Hematopoietic multipotent progenitor cell treated with erythropoietin and hydrocortisone succinate and interleukin-3 and kit ligand, for 15 days (in vitro differentiated cells): ENCODE measurements at places on chromosomes 4 and X.

GRCh38 chrX:74231625-74232024 is 72.4 kb upstream of the ZCCHC13 start:
- DNase-seq, result no peak

GRCh38 chrX:78706071-78706470 is 41.4 kb upstream of the LPAR4 start:
- no peak for DNase-seq

DNA sequence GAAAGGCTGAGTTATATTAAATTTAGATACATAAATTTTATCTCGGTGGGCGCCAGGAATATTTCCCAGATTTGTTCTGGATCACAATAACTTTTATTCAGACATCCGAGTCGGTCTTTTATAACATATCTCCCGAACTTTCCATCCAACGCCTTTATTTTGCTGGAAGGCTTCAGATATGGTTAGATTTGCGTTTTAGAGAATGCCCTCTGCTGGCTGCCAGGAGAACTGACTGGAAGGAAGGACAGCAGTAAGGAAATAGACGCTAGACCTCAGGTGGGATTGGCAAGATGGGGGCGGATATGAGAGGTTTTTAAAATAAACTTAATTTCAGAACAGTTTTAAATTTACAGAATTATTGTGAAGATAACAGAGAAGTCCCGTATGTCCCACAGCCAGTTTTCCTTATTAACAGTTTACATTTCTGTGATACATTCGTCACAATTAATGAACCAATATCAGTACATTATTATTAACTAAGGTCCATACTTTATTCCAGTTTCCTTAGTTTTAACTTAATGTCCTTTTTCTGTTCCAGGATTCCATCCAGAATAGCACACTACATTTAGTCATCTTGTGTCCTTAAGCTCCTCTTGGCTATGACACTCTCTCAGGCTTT is 4.6 kb upstream of the KANTR start:
- DNase-seq, result peak; percentile 59

DNA sequence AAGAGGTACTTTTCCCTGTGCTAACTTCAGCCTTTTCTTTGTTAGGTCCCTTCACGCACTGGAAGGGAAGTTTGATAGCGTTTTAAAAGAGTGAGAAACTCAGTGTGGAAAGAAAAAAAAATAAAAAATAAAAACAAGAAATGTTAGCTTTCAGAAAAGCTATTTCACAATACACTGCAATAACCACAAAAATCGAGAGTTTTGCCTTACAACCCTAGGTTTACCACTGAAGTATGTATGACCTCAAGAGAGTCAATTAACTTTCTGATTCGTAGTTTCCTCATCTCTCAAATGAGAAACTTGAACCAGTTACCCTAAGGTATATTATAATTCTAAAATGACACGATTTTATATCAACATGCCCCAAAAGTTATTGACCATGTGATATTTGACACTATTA is 93.9 kb upstream of the JADE1 start:
- no peak for DNase-seq

- DNase-seq, result no peak
These were observed 181.8 kb upstream of the POF1B start for GRCh38 chrX:85561231-85561630.

GRCh38 chr4:89294573-89295269 is 12.9 kb downstream of the GPRIN3 start:
- DNase-seq, result no peak

DNA sequence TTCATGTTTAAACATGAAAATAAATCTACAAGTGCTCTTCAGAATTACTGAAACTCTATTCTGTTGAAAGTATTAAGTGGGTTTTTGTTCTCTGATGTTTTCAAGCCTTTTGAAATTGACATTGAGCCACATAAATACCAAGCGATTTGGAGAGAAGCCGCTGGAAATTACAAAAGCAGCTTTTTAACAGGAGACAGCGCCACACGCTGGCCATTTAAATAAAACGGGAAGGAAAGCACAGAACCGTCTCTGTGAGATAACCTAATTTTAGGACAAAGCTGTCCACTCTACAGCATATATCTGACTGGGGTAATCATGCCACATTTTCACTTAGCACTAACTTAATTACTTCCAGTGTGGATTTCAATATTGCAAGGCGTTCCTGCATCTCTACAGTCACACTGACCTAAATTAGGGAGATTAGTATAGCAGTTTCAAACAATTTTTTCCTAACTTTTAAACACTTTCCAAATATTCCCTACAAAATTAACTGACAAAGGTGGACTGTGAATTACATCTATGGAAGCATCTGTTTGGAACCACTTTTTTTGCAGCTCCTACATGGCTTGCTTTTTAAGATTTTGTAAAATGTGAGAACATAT is 6.8 kb upstream of the ANOS1 start:
- peak; percentile 1 for DNase-seq

GRCh38 chr4:37663552-37663951 is 22.6 kb downstream of the RELL1 start:
- DNase-seq, result no peak

DNA sequence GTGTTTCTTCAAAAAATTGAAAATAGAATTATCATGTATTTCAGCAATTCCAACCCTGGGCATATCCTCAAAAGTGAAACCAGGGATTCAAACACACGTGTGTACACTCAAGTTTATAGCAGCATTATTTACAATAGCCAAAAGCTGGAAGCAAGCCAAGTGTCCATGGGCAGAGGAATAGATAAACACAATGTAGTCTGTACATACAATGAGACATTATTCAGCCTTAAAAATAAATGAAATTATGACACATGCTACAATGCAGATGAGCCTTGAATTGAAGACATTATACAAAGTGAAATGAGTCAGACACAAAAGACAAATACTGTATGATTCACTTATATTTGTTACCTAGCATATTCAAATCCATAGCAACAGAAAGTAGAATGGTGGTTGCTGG is 853.4 kb downstream of the STIM2 start:
- no peak for DNase-seq

GRCh38 chrX:74781507-74782034 is 143.7 kb downstream of the NEXMIF start:
- DNase-seq, result no peak

GRCh38 chr4:33650036-33650435 is 2594.3 kb downstream of the ARAP2 start:
- no peak for DNase-seq

DNA sequence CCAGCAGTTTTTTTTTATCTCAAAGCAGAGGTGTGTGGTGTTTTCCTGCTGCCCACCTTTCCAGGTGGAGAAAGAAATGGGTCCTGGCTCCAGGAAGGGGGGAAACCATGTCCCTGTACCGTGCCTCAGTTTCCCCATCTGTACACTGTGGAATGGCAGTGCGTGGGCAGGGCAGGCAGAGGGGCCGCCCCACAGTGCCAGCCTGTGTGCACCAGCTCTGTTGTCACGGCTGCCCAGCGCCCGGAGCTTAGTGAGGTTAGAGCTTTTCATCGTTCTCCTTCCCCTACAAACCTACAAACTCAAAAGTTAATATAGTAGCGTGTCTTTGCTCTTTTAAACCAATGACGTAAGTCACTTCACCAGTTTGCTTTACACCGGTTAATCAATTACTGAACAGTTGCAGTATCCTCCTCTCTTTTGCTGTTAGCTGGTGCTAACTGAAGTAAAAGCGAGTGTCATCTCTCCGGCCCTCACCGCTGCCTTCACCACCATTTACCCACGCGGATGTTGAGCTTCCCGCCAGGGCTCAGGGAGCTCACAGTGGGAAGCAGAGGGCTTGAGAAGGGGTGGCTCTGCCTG is 114.8 kb upstream of the ADRA2C start:
- no peak for DNase-seq

DNA sequence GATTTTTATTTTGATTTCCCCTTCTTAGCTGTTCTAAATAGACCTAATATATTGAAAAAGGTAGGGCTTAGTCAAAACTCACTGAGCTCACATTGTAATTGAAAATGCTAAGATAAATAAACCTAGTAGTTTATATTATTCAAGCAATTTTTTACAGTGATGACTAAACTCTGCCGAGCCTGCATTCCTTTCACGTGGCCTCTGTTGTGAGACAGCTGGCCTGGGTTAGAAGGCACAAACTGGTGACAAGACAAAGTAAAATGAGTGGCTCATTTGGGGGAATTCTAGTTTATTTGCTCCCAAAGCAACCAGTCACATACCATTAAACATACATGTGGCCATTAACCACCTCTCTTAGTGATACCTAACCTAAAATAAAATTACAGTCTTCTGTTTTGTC is 169.4 kb upstream of the TEX13C start:
- DNase-seq, result no peak

- DNase-seq, result no peak
These were observed 43.7 kb downstream of the LDOC1 start for GRCh38 chrX:141133272-141133671.
